ENCODE measurements at places on chromosomes 13 and 19.

DNA sequence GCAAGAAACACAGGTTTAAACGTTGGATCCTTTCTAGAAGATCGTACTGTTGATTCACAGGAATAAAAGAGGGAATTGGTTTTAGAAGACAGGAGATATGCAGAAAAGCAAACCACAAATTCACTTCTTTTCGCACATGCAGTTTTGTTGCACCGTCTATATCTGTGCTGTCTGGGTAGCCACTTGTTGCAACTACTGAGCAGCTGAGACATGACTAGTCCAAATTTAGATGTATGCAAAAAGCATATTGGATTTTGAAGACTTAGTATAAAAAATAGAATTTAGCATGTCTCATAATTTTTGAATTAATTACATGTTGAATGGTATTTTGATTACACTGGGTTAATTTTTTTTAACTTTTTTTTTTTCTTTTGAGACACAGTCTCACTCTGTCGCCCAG is 176.3 kb downstream of the KLF12 start:
- no peak for DNase-seq

- DNase-seq: no peak
These were observed 145.0 kb downstream of the TNFRSF19 start for GRCh38 chr13:23715092-23715761.

GRCh38 chr13:28250542-28250941 is 112.2 kb downstream of the PAN3 start:
- no peak for DNase-seq

DNA sequence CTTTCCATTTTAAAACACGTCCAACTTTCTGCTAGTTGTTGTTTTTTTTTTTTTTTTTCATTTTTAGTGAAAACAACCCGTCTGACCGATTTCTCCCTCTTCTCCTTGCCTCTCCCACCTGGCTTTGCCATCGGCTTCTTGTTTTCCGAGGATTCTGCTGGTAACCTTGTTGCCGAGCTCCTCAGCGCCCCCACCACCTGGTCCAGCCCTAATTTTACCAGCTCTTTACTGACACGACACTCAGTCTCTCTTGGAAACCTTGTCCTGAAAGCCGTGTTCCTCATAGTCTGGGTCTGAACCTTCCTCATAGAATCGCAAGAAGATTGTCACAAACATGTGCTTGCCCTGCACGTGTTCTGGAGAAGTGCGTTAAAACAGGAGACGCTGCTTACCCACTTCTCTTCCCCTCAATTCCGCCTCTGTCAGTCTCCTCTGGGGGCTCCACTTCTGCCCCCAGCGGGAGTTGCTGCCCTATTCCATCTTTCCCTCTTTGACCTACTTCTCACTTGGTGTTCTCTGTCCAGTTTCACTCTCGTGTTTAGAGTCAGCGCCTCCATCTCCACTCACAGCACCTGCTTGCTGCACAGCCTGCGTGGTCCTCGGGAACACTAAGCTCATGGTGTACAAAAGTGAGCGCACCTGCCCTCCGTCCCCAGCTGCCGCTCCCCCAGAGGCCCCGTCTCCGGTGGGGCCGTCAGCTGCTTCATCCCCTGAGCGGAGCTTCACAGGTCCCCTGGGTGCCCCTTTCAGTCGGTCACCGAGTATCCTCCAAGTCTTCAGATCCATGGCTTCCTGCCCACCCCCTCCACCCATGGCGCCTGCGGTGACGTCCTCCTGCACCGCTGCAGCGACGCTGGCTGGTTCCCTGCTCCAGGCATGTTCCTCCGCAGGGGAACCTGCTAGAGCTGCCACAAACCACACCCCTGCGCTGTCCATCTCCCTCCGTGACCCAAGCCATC is 65.1 kb downstream of the TM9SF2 start:
- no peak for DNase-seq

GRCh38 chr19:20287070-20287469 is 120.1 kb downstream of the ZNF486 start:
- DNase-seq: no peak

GRCh38 chr13:94178625-94179244 is 300.7 kb downstream of the DCT start:
- DNase-seq: no peak

GRCh38 chr13:105139048-105139379 is 1396.4 kb downstream of the EFNB2 start:
- no peak for DNase-seq

- DNase-seq: no peak
These were observed 11.3 kb downstream of the ZNF555 start for GRCh38 chr19:2852598-2852997.

- peak; percentile 81 for DNase-seq
These were observed 3.0 kb downstream of the IRF2BP1 start for GRCh38 chr19:45882652-45883585.

- peak; percentile 81 for DNase-seq
These were observed 25.3 kb downstream of the CAPN12 start for GRCh38 chr19:38718747-38719543.

GRCh38 chr13:101452519-101453485 is at the start of gene ITGBL1:
ITGBL1 (plus strand) TSS chr13:101452675; CDS start chr13:101452834, 159 bp downstream.
- DNase-seq: peak; percentile 16

DNA sequence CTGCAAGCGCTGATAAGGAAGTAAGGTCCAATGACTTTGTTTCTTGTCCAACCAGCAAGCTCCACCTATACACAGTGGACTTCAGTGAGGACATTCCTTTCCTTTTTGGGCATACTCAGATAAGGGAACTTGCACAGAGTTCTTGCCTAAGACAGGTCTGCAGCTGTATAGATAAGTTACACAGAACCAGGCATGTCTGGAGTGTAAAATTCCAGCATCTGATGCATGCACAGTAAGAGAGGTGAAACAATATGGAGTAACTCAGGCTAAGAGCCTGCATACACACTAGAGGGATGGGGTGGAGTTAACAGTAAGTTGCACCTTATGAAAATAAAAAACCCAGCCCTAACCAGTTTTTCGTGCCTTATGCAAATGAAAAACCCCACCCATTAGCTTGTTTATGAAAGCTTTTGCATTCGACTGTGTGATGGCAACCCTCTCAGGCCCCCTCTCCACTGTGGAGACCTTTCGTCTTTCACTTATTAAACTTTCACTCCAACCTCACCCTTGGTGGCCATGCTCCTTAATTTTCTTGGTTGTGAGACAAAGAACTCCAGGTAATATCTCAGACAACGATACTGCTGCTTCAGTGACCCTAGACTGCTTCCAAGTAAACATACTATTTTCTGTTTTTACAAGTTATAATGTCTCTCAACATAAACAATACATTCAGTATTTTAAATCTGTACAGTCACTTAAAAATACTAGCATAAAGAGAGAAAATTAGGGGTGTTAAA is 2859.0 kb upstream of the PCDH20 start:
- no peak for DNase-seq

- DNase-seq: no peak
These were observed 4.5 kb upstream of the RAB3A start for GRCh38 chr19:18208098-18208951.

Data from thyroid gland (tissue), 4 donors.